Thyroid gland (tissue), 4 donors: ENCODE measurements at places on chromosomes 6 and 20.
A peak's percentile ranks its signal among the peaks of the same experiment; 100 is the strongest.

GRCh38 chr20:31603822-31604566, 1.1 kb upstream of the ID1 start:
- DNase-seq = peak; percentile 100

DNA sequence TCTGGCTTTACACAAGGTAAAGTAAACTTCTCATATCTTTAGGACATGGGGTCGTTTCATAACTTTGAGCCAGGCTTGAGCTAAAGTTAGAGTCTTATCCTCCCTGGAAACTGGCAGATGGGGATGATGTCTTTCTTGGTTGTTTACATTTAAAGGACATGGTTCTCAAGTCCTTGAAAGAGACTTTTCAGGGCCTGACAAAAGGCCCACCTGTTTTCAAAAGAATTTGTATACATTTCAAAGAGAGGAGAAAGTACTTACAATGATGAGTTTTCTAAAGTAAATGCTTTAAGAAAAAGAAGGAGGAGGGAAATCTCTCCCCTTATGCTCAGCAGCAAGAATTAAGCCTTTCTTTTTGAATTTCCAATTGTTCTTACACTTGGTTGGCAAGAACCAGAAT, 45.7 kb upstream of the TINAG start:
- no peak for DNase-seq

GRCh38 chr6:150029749-150030148, 4.4 kb upstream of the RAET1L start:
- DNase-seq = no peak

DNA sequence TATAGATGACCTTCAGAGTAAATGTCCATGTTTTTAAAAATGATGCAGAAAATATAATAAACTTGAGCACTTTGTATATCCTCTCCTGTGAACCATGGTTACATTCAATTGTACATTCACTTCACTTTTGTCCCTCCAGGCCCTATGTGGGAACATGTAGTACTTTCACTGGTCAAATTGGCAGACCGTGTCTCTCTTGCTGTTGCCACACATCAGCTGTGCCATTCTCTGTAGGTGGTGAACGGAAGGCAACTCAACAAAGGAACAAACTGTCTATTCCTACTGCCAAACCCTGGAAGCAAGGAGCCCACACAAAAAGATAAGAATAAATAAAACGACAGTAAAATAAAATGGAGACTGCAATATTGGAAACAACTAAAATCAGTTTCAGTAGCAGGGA, 2.0 kb downstream of the ROS1 start:
- DNase-seq = no peak

DNA sequence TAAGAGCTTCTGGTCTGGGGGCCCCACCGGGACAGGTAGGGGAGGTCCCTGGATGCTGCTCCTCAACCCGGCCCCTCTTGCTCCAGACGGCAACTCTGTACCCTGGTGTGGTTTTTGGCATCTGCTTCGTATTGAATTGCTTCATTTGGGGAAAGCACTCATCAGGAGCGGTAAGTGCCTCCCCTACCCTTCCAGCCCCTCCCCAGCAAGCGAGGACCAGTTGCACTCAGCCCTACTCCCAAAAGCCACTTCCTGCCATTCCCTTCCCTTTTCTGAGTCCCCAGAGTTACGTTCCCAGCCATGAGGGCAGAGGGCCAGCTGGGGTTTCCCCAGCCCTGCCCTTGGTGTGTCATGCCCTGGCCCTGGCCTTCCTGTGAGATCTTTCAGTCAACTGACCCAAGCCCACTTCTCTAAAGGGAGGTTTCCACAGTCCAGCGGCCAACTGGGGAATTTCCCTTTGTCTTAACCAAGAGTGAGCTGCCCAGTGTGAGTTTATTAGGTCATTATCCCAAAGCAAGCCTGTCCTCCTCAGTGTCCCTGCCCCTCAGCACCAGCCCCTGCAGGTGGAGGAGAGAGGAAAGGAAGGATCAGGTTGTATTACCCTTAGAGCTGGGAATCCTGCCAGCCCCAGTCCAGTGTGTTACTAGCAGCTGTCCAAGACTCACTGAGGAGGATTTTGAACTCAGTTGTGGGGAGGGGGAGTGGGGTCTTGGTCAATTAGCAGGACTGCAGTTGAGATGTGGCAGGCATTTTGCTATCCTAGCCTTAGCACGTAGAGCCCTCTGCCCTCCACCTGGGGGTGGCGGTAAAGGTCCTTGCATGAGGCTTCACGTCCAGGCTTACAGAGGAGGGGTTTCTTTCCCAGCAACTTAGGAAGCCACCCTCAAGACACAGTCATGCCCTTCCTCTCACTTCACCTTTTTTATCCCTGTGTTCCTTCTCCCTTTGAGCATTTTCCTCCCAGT, 45.8 kb downstream of the TM9SF4 start:
- peak; percentile 77 for DNase-seq

DNA sequence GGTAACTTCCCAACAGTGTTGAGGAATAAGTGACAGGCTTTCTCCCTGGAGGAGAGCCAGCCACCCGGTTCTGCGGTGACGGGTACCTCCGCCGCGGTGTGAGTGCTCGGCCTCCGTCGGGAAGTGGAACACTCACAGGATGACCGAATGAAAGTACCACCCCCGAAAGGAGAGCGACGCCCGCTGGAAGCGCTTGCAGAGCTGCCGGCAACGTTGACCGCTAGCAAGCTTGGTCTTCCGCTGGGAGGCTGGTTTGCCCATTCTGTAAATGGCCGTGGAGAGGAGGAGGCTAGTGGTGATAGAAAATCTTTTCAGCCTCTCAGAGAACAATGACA, 614 bp upstream of the TMEM242 start:
- DNase-seq = peak; percentile 83

- DNase-seq = no peak
Measured at GRCh38 chr6:170124150-170124549, 166.7 kb downstream of the DLL1 start.

DNA sequence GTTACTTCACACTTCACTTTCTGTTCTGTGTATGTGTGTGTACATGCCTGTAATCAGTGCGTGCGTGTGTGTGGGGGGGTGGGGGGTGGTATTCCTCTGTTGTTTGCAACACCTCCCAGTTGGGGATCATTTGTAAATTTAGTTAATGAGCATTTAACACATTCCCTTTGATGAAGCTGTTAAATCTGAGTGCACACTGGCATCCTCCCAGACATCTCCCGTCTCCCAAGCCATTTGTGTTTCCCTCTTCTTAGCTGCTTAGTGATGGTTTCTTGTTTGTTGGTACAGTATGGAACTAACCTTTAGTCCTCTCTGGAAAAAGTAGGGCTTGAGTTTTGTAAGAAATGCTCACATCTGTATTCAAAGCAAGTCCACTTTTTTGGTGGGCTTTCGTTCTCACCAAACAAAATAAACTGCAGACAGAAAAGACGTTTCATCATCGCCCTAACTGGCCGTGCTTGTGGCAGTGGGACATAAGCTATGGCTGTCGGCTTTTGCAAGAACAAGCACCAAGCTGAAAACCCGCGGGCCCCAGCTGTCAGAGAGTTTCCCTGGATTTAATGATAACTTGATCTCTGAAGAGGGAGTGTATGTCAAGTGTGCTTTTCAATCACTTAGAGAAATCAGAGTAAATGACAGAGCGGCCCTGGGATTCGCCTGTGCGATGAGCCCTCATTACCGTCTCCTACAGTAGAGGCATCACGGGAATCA, 54.9 kb upstream of the SASH1 start:
- DNase-seq = no peak

DNA sequence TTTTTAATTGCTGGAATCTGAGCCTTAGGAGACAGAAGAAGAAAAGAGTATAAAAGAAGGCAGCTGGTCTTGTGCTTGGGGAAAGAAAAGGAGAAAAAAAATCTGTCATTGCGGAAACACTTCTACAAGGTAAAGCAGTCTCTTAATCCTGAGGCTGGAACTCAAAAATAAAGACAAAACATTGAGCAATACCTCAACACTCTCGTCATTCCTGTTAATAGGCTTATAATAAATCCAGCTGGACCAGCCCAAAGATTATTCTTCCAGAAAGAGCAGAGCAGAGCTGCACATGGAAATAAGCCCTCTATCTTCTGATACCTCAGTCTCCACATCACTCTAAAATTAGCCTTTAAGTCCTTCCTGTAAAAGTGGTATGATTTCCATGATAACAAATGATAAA, 62.0 kb upstream of the HIVEP1 start:
- DNase-seq = no peak

DNA sequence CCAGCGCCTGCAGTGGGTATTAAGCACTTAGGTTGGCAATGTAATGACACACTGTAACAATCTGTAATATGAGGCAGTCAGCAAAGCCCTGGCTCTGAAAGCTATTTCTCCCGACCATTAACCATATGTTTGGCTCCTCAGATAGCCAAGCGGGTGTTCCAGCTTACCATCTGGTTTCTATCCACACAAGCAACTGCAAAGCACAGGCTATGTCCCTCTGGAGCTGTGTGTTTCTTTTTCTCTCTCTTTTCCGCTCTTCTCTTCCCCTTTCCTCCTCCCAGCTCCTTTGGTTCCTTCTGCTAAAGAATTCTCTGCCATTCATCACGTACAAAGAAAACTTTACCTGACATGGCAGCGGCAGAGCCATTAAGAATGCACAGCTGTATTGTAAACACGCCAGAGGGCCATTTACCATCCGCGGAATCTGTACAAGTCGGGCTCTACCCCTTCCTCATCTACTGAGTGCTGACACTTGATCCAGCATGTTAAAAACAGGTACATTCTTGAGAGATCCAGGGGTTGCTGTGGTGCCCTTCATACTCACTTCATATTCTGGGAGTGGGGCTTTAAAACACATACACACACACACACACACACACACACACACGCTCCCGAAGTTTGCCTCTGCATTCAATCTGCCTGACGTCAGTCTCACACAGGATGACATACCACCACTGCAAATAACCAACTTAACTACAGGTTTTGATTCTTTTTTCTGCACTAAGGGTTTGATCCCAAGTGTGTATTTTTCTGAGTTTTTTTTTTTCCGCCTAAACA, 77.2 kb downstream of the BACH2 start:
- peak; percentile 30 for DNase-seq

- DNase-seq = no peak
Measured at GRCh38 chr6:105862936-105863607, 223.1 kb upstream of the PRDM1 start.

DNA sequence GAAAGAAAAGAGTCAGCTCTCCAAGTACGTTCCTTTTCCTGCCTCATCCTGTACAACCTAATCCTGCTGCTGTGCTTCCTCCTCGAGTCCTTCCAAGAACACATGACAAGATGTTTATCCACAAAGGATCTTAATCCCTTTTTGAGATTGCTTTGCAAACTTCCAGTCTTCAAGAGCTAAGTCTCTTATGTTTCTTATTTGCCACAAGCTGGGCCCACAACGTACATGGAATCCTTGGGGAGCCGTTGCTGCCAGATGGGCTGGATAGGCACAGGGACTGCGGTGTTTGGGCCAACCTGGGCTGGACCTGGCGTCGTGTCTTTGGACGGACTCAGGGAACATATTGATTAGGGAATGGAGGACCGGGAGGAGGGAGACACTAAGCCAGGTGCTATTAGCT, 79.7 kb upstream of the AFDN start:
- no peak for DNase-seq

GRCh38 chr6:62354261-62354660, 68.2 kb upstream of the KHDRBS2 start:
- no peak for DNase-seq

DNA sequence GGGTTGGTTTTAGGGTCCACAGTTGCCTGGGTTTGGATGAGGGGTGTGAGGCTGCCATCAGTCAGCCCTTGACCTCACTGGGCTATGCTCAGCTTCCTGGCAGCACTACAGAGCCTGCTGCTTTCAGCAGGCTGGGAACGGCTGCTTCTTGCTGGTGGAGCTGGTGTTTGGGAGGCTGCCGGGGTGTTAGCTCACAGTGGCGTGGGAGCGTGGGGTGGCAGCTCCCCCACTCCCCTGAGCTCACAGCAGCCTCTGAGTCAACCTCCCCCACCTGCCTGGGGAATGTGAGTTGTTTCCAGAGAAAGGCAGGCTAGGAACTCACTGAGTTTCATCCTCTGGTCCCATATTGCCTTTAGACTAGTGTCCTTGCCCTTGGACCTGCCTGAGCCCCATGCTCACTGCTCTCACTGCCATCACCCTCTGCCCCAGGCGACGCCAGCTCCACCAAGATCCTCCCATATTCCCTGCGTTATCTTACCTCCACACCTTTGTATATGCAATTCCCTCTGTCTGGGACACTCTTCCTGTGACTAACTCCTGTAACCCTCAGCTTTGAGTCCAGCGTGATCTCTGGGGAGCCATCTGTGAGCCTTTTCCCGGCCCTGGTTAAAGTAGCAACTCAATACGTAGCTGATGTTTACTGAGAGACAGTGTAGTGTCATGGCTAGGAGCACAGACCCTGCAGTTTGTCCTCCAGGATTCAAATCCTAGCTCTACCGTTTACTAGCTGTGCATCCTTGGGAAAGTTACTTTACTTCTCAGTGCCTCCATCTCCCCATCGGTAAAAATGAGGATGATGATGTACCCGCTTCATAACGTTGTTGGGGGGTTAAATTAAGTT, 34.8 kb downstream of the PPP1R16B start:
- no peak for DNase-seq

- DNase-seq = no peak
Measured at GRCh38 chr20:42484335-42484734, 705.4 kb downstream of the PTPRT start.

DNA sequence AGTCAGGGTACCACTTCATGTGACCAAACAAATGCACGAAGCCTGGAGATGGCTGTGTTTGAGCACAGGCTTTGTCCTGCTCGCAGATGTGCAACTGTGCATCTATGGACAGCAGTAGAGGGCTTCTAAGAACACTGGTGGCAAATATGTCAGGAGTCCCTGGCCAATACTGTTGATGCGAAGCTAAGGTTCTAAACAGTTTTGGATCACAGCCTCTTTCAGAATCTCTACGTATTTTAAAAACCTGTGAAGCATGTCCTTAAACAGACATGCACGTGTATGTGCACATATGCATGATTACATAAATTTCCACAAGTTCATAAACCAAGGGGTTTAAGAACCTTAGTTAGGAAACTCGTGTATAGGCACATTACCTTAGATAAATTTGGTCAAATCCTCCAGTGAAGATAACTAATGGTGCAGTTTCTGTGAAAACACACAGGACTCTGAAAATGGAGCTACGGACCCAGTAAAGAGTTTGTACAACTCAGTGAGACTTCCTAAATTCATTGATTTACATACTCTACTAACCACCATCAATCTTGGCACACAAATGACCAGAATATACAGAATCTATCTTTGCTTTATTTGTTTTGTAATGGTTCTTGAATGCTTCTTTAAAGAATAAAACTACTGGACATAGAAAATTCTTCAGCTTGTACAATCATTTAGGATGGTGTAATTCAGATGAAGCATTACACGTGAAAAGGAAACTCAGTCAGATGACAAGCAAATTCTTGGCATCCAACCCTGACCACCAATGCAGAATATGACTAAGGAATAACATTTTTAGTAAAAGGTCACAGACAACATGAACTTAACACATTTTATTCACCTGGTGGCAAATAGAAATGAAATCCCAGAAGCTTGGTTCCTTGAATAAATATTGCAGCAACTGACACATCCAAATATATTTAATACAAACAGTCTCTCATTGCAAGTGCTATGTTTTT, 27.4 kb downstream of the KCNQ5 start:
- DNase-seq = peak; percentile 18

DNA sequence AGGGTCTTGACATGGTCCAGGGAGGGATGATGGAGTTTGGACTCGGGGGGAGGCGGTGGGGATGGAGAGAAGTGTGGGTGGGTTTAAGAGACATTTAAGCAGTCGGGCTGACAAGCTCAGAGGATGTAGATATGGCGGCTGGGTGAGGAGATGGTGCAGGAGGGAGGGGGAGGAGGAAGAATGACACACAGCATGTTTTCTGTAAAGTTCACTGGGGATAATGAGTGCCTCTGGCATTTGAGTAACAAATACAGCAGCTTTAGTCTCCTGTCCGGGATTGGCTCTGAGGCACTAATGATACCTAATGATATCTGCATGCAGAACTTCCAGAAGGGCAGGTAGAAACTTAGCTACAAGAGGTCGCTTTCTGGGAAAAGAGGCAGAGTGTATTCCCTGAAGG, 107.8 kb downstream of the DHX35 start:
- DNase-seq = no peak
